ENCODE measurements at places on chromosomes 4 and X.

DNA sequence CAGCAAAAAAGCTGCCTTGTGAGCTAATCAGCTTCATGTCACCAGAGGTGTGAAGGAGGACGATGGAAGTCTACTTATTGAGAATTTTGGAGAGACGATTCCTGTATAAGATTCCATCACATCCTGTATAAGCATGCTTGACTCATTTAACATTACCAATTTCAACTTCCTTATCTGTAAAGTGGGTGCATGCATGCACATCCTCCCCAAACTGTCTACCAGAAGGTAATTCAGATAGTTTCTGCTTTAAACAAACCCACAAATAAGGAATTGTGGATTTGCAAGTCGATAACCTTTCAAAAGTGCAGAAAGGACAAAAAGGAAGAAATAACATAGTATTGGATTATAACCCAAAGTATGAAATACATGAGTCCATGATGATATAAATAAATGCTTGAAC, 31.1 kb downstream of the AKAP4 start:
- no peak for DNase-seq

DNA sequence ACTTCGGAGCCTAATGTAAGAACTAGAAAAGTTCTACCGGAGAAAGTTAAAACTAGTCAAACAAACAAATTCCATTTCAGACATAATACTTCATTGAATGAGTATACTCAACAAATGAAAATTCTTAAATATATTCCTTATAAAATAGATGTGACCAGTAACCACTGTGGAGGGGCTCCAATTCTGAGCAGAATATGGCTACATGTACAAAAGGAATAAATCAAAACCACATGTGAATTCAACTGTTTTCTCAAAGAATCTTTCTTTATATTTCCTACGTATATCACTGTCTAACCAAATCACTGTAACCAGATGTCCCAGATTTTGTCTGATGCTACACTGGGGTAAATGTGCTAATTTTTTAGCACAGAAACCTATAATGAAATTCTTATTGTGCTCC, 49.0 kb downstream of the HTN1 start:
- no peak for DNase-seq

DNA sequence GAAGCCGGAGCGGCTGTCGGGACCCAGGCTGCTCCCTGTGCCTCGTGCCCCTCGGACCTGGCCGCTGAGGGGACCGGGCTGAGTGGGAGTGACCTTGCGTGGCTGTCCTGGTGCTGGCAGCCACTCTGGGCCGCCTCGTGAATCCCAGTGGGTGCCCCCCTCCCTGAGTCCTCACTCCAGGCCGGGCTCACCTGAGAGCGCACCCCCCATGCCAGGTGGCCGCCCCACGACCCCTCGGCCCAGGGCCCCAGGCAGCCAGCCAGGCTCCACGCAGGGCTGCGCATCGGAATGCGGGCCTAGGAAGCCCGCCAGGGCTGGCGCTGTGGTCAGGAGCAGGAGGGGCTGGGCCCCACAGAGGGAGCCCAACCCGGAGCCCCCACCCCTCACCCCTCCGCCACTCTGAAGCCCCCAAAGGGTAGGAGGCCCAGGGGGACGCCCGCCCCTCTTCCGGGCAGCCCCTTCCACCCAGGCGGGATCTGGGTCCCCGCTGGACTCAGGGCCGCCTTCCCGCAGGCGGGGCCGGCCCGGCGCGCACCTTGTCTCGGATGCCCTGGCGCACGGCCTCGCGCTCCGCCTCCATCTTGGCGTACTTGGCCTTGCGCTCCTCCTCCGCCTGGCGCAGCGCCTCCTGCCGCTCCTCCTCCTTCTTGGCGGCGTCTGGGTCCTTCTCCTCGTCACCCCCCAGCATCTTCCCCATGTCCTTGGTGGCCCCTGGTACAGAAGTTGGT, 33.9 kb downstream of the CPLX1 start:
- DNase-seq, result no peak

DNA sequence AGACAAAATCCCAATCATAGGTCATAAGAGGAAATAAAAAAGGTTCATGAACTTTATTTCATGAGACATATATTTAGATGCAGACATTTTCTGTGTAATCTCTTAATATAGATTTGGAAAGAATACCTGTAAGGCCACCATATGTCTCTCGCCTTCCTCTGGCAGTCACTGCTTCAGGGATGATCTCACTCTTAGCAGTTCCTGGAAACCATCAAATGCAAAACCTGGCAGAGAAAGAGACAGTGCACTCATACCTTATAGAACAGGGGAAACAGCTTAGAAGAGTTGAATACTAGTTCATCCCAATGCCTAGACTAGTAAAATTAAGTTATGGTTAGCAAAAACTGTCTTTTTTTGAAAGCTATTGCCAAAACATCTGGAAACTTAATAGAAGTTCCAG, 243.3 kb downstream of the GASK1B start:
- no peak for DNase-seq

DNA sequence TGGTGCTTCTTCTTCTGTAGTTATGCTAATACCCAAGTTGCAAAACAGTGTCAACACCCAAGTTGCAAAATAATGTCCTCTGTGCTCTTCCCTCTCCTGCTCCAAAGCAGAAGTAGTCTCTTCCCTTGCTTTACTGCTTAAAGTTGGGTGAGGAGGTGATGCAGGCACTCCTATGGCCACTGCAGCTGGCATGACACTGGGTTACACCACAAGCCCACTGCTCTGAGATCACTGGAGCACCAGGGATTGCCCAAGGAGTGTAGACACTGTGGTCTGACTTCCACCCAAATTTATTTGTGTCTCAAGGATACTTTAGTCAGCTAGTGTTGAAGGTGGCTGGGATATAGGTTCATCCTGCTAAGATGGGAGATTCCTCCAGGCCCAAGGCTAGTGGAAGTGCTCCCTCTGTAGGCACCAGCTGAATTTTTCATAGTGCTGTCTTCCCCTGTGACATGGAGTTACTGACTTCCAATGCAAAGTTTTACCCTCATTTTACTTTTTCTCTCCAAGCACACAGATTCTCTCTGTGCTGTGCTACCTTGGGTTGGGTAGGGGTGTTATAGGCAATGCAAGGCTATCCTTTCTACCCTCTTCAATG, 196.2 kb upstream of the TENT5D start:
- DNase-seq, result peak; percentile 74

- DNase-seq, result no peak
Measured at GRCh38 chr4:112895811-112896608, 153.4 kb upstream of the ANK2 start.

Data from HL-60 (cell line).